ENCODE measurements at places on chromosomes 2 and 18.

DNA sequence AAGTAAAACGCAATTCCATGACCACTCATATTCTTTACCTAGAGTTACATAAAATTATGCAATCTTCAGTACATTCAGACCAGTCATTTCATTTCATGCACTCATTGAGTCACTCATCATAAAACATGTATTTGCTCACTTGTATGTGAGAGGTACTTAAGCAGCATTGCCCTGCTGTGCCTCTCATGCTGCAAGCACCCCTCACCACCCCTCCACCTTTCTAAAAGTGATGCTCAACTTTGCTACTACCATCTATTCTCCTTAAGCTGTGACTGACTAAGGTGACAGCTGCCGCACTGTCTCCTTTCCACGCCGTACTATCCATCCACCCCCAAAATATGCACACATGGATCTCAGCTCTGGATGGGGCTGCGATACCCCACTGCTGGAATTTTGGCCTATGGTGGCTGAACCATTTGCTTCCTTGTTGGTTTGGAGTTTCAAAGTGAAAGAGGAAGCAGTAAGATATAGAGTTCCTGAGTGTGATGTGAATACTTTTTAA is 7.2 kb downstream of the ARHGAP25 start:
- no peak for DNase-seq

GRCh38 chr2:75055820-75056675 is 97.6 kb downstream of the POLE4 start:
- no peak for DNase-seq

DNA sequence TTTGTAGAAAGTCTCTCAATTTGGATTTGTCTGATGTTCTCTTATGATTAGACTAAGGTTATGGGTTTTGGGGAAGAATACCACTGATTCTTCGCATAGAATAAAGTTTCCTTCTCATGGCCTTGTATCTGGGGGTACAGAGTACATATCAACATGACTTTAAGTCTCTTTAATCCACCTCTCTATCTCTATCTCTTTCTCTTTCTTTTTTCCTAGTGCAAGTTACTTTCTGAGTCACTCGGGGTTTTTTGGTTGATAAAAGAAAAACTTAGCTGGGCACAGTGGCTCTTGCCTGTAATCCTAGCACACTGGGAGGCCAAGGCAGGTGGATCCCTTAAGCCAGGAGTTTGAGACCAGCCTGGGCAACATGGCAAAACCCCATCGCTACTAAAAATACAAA is 100.1 kb upstream of the MAP4K3 start:
- DNase-seq = no peak

- DNase-seq = no peak
Measured at GRCh38 chr2:239466061-239466754, 65.4 kb upstream of the HDAC4 start.

DNA sequence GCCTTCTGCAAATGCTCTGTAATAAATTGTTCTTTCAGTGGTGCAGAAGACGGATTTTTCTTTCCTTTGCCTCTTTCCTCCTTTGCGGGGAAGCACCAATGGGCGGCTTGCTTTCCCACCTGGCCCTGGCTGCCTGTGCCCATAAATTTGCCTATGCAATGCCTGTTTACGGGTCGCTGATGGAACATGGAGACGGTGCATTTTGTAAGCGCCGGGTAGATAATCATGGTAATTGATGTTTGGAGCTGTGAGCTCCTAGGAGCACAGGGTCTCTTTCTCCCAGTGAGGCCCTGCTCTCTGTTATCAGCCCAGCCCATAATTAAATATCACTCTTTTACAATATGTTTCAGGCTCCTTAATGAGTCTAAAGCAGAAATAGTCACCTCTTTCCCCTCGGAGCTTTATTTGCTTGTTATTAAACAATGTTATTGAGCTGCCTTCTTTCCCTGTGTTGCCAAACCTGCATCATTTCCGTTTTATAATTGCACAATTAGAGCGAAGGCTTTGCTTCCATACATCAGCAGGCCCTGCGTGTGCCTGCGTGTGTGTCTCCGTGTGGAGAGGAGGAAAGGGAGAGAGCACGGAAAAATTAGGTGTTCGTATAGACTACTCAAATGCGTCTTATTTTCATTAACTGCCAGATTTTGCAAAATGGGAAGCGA is 437.4 kb upstream of the POU3F3 start:
- no peak for DNase-seq

GRCh38 chr2:229301237-229301636 is 30.1 kb upstream of the PID1 start:
- no peak for DNase-seq

DNA sequence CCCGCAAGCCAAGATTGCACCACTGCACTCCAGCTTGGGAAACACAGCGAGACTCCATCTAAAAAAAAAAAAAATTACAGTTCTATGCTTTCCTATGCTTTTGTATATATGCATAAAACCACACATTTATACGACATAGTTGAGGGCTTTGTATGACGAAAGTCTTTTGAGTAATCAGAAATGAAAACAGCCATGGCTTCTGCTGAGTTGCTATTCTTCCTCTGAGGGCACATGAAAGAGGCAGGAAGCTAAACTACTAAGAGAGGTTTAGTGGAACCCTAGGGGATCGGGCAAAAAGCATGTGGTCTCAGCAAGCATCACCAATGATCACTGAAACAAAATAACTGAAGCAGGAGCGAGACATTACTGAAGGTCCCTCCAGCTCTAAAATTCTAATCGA is 99.6 kb downstream of the ZAP70 start:
- no peak for DNase-seq

DNA sequence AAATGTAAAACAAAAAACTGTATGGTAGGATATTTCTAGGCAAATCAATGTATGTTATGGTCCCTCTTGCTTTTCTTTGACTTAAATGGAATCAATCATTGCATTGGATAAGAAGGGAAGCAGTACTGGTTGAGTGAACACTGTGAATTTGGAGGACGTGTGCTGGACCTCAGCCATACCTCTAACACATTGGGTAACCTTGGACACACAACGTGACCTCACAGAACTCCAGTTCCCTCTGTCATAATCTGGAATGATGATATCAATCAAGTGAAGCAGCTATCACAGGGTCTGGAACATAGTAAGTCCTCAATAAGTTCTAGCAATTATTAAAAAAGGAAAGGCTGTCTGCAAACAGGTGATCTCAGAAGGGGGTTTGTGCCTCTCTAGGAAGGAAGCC is 474.9 kb upstream of the TCF4 start:
- DNase-seq = no peak

DNA sequence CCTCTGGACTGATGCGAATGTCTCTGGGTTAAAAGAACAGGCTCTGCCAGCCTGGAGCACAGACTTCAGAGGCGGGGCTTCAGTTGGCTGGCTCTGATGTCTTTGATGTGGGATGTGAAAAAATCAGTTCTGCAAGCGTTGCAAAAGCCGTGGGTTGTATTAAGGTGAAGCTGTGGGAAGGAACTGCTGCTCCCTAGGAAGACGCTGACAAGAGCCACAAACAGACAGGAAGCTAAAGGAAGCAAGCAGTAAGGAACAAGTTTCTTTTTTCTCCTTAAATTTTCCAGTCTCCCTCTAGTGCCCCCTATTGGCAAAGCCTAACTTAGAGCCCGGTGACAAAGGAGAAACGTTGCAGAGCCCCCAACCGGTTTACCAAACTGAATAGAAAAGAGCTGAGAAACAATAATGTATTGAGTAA is 239.0 kb downstream of the CCDC178 start:
- peak; percentile 12 for DNase-seq

- no peak for DNase-seq
Measured at GRCh38 chr2:101729521-101730190, 32.1 kb downstream of the MAP4K4 start.

DNA sequence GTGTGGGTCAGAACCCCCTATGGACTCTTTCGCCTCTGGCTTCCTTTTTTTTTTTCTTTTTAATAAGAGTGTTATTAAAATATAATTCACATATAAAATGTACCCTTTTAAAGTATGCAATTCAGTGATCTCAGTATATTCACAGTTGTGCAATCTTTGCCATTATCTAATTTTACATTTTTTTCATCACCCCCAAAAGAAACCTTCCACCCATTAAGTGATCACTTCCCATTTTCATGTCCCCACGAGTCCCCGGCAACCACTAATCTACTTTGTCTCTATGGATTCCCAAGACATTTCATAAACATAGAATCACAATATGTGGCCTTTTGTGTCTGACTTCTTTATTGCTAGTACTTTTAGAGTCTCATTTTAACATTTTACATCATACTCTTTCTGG is 38.7 kb upstream of the ANXA4 start:
- DNase-seq = no peak

DNA sequence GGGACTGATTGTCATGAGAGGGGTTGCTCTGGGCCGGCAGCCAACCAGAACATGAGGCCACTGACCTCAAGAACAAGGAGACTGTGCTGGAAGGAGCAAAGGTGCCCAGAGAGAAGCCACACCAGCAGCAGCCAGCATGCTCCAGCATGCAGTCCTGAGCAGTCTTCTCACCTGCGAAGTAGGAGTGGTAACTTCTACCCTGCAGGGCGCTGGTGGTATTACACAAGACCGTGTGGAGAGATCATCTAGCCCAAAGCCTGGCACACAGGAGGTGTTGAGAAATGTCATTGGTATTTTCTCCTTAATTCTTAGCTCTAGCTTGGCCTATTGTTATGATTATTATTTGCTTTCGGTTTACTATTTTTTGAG is 132.7 kb downstream of the TSN start:
- DNase-seq = no peak

GRCh38 chr18:36636237-36636817 is 192.5 kb downstream of the TPGS2 start:
- DNase-seq = no peak

DNA sequence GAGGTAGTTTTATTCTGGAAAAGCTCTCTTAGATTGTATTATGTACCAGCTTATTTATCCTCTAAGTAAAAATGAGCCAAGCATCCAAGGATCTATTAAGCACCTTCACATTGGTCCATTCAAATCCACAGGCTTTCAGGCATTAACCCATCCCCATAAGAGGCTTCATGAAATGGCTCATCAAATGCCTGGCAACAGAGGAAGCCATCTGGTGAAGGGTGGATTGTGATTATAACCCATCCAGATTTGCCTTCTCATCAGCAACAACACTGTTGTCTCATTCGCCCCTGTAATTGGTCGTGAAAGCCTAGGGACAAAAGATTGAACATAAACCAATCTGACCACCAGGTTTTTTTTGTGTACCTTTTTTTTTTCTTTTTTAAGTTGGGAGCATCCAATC is 134.3 kb upstream of the TACR1 start:
- DNase-seq = no peak

All from myocyte (in vitro differentiated cells).